ENCODE measurements at places on chromosomes 7 and 10. TPM values are rescaled to one million over a fixed set of nuclear protein-coding genes. Genes with fewer than 3 reads are reported as not detected.

STEAP4 gene
- polyA plus RNA-seq: 0.14 TPM

DNA sequence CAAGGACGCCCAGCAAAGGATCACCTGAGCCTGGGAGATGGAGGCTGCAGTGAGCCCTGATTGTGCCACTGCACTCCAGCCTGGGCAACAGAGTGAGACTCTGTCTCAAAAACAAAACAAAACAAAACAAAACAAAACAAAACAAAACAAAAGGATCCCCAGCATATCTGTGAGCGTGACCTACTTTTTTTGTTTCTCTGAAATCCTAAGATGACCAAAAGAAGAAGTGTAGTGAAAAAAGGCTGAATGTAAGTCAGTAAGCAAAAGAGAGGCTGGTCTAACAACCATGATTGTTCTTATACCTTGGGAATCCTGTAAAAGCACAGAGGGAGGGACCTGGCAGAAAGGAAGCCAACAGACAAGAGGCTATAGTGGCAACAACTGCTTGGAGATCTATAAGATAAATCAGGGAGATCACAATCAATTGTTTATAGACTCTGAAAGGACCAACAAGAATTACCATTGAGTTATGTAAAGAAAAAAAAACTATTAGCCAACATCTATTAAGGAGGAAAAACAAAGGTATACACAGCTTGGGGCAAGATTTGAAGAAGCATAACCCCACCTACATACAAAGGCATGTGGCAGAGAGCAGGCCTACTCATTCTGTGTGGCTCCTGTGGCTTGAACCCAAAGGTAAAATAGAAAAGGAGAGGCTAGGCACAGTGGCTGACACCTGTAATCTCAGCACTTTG, 255.2 kb upstream of the KLF14 start:
- DNase-seq: no peak

PDIA4 gene
- polyA plus RNA-seq: 201 TPM

PPP1R17 gene
- not detected for polyA plus RNA-seq

- DNase-seq: peak; percentile 29
Measured at GRCh38 chr7:102813191-102814024, 64.6 kb downstream of the FAM185A start.

OSBPL3 gene
- 17.7 TPM for polyA plus RNA-seq

DNA sequence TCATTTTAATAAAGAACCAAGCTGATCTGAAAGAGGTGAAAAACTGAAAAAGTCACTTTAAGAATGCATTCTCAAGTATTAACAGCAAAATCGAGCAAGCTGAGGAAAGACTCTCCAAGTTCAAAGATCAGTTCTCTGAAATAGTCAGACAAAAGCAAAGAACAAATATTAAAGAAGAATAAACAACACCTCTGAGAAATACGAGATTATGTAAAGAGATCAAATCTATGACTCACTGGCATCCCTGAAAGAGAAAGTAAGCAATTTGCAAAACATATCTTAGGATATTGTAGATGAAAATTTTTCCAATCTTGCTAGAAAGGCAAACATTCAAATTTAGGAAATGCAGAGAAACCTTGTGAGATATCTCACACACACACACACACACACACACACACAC, 138.4 kb upstream of the HGF start:
- DNase-seq: no peak

CAMK2B gene
- polyA plus RNA-seq: 3.6 TPM

NAT16 gene
- not detected for polyA plus RNA-seq

FOXP2 gene
- polyA plus RNA-seq: 10.4 TPM

DNA sequence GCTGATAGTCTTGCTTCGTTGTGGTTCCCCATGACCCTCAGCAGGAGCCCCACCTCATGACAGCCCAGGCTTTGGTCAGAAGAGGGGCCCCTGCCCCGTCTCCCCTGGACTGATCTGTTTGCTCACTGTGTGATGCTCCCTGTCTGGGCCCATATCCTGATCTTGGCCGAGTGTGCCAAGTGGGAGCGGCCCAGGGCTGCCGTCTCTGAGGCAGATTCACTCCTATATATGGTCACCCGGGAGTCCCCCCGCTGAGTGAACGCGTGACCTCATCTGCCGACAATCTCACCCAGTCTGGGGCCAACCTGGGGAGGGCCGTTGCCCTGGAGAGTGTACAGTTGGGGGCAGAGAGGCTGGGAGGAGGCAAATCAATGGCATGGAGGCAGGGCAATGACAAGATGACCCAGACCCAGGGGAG, 34.5 kb downstream of the PPIF start:
- no peak for DNase-seq

HOXA13 gene
- polyA plus RNA-seq: not detected

DNA sequence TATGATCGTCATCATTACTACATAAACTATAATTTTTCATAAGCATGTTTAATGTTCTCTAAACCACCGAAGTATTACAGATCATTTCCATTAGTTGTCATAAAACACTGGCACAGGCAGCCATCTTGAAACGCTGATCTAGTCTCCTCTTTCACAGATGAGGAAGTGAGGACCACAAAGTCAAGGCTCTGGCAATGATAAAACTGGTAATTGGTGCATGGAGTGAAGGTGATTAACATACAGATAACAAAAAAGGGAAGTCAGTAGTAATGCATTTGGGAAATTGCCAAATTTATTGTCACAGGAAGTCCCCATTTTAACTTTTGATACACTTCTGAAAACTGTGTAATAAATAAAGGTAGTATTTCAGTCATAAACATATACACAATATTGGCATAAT, 49.3 kb downstream of the FBXL13 start:
- DNase-seq: no peak

GRCh38 chr10:89625041-89625765, 19.8 kb downstream of the PANK1 start:
- DNase-seq: peak; percentile 36

NUPR2 gene
- 2.5 TPM for polyA plus RNA-seq

DNA sequence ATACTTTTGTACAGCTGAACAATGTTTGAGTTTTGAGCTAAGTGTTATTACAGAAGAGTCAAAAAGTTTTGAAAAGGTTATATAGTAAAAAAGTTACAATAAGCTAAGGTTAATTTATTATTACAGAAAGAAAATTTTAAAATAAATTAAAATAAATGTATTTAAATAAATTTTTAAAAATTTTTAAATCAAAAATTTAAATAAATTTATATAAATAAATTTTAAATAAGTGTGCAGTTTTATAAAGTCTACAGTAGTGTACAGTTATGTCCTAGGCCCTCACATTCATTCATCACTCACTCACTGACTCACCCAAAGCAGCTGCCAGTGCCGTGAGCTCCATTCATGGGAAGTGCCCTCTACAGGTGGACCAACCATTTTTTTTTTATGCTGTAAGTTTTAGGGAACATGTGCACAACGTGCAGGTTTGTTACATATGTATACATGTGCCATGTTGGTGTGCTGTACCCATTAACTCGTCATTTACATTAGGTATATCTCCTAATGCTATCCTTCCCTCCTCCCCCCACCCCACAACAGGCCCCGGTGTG, 462.9 kb upstream of the ZMIZ1 start:
- DNase-seq: no peak

KIAA1217 gene
- polyA plus RNA-seq: 99.4 TPM

DNAJB6 gene
- 139 TPM for polyA plus RNA-seq

DNA sequence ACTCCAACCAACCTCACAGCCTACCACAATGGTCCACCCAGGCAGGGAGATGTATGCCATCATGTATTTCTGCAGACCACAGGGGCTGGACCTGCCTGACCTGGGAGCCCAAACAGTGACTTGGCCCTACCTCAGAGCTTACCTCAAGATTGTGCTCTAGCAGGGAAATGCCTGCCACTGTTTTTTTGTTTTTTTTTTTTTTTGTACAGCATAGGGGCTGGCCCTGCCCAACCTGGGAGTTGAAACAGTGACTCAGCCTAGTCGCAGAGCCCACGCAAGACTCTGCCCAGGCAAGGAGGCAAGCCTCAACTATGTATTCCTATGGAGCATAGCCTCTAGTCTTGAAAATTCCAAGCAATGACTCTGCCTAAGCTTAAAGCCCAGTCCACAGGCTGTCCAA, 39.3 kb upstream of the CDK6 start:
- DNase-seq: no peak

GPR37 gene
- polyA plus RNA-seq: 1.7 TPM

DNA sequence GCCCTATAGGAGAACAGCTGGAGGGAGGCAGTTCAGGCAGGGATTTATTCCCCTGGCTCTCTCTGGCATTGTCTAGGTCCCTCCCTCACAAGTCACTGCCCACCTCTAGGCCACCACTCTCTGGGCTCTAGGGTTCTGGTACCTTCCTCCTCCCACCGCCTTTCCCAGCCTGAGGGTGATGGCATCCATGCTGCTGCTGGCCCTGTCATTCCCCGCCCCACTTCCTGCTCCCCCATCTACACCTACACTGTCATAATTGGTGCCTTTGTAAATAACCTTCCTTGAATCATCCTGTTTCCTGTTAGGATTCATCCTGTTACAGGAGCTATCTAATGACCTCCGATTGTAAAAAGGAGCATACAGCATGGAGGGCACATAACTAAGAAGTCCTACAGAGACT, 303.3 kb upstream of the COBL start:
- DNase-seq: no peak

DNA sequence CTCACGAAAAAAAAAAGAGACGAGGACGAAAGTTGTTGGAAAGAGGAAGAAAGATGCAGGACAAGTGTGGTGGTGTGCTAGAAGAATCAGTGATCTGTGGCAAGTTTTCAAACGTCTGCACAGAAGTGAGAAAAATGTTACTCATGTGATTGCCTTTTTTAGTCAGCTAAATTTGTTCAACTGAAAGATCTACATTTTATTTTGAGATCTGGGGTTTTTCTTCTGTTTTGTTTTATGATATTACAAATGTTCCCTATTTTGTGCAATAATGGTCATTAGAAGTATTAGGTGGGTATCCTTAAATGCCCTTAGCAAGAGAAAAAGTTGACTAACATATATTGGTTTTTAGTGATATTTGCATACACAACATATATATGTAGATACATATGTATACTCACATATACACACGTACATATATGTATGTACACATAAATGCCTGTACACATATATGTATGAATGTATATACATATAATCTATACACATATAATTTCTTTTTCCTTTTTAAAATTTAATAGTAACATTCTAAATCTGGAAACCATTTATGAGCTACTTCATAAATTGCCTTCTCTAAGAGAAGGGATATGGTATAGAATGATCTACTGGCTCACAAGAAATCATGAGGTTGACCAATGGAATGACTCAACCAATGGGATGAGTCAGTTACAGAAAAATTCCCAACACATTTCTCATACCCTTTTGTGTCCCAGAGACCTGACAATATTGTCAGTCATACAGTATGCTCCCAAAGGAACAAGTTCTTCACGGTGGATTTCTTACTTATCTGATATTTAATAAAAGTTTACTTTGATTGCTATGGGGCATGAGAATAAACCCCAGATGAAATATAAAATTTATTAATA, 38.4 kb downstream of the SLC39A12 start:
- DNase-seq: no peak

Data from renal pelvis (tissue), 12 donors.